ENCODE measurements at places on chromosomes 2 and 18.

- no peak for DNase-seq
These were observed 45.1 kb downstream of the COPS8 start for GRCh38 chr2:237130562-237131421.

- no peak for DNase-seq
These were observed 43.7 kb upstream of the SEMA4C start for GRCh38 chr2:96913398-96914202.

DNA sequence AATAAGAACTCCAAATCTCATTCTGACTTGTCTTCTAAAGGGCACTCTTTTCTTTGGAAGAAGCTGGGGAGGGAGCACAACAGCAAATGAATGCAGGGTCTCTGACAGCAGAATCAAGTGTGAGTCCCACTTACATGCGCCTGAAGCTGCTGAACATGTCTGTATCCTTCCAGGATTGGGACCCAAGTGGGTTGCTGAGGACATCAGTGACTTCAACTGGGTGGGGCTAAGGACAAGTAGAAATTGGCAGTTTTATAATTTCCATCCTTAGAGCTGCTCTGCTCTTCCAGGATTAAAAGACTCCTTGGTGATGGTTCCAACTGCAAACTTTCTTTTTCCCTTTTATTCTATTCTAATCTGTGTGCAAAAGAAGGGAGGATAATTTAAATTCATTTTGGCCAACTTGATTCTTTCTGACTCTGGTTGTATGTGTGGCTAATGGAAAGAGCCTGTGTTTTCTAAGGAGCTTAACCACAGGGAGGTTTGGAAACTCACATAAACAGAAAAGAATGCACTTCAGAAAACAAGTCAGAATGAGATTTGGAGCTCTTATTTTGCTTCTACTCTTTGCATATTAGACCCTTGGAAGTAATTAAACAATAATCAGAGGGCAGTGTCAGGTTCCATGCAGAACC is 20.6 kb downstream of the ANTXR1 start:
- no peak for DNase-seq

- DNase-seq = no peak
These were observed 5.4 kb downstream of the AFG3L2 start for GRCh38 chr18:12371590-12371989.

GRCh38 chr2:150718280-150718679 is 230.8 kb upstream of the RND3 start:
- no peak for DNase-seq

GRCh38 chr2:17877811-17878280 is 621 bp upstream of the KCNS3 start:
- no peak for DNase-seq

- DNase-seq = no peak
These were observed 353.0 kb downstream of the MYCN start for GRCh38 chr2:16293398-16293797.

DNA sequence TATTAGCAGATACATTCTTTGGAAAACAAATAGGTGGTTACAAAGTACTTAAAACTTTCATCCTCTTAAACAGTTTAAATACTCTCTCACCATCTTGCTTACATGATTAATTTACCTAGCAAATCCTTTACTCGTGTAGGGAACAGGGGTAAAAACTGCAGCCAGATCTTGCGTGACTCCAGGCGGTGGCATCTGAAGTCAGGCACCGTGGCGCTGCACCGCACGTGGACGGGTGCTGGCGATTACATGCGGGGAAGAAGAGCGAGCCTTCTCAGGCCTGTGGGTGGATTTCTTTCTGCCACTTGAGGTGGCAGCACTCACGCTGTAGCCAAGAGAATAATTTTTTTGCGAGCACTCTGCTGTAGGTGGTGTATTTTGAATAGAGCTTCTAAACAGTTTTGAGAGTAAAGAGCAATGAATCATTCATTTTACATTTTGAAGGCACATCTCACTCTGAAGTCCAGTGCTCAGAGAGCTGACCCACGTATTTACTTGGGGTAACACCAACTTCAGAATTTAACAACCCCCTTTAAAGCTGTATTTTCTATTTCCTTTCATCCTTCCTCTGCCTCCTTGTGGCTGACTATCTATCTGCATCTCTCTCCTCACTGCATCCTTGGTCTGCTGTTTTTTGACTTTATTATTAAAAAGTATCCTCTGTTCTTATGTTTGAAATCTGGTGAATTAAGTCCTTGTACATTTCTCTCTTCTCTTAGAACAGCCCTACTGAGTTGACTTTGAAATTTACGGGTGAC is 68.9 kb downstream of the EPAS1 start:
- DNase-seq = no peak

GRCh38 chr2:26189751-26190150 is 16.9 kb downstream of the GAREM2 start:
- DNase-seq = no peak

GRCh38 chr2:191202881-191203397 is 42.3 kb upstream of the MYO1B start:
- no peak for DNase-seq

- DNase-seq = no peak
These were observed 72.5 kb upstream of the SERPINE2 start for GRCh38 chr2:224111576-224111975.

GRCh38 chr2:200482194-200482593 is 27.7 kb downstream of the KCTD18 start:
- DNase-seq = no peak

DNA sequence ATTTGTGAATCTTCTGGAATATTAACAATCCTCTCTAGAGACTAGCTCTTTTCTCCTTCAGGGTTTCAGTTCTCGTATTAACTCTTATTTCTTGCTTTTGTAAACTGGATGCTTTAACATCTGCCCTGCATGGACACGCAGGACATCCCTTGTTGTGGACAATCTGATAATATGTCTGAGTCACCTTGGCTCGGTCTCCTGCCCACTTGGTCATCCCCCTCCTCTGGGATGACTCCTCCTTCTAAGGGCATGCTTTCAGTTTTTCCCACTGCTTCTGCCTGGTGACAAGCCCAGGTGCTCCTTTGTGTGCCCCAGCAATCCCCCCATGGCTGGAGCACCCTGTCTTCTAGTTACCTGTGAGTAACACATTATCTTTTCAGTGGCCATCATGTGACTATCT is 460.5 kb downstream of the DSC3 start:
- DNase-seq = no peak

GRCh38 chr2:8517850-8518498 is 163.9 kb upstream of the ID2 start:
- no peak for DNase-seq

DNA sequence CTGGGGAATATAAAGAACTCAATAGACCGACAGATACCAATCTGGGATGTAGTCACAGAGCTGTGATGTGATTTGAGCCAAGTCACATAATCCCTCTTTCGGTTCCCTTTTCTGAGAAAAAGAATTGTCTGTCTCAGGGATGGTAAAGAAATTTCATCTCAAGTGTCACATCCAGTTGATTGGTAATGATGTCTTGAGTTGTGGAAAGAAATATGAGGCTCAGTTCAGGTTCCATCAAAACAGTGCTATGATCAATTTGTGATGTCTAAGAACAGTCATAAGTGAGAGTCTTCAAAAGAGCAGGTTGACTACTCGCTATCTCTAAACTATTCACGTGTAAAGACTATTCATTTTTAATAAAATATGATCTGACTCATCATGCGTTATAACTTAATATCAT is 223.3 kb downstream of the METTL4 start:
- DNase-seq = no peak

DNA sequence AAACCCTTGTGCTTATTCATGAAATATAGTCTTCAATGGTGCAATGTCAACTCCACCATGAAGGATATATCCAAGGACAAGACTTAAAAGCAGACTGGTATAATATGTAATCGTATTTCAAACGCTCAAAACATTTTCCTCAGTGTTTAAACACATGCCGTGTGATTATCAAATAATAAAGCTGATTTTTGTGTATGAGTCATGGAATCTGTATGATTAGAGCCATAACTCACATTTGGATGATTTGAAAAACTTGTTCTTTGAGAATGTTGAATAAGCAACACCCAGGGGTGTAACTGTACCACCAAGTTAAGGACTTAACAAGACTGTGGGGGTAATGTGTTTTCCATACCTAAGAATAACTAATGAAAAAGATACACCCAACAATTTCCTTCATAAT is 215.3 kb downstream of the STK39 start:
- no peak for DNase-seq

GRCh38 chr2:44420725-44421124 is 59.0 kb downstream of the CAMKMT start:
- DNase-seq = no peak

GRCh38 chr2:224436634-224437033 is 34.7 kb upstream of the FAM124B start:
- DNase-seq = no peak

- DNase-seq = no peak
These were observed 45.6 kb downstream of the INSIG2 start for GRCh38 chr2:118133916-118134315.

DNA sequence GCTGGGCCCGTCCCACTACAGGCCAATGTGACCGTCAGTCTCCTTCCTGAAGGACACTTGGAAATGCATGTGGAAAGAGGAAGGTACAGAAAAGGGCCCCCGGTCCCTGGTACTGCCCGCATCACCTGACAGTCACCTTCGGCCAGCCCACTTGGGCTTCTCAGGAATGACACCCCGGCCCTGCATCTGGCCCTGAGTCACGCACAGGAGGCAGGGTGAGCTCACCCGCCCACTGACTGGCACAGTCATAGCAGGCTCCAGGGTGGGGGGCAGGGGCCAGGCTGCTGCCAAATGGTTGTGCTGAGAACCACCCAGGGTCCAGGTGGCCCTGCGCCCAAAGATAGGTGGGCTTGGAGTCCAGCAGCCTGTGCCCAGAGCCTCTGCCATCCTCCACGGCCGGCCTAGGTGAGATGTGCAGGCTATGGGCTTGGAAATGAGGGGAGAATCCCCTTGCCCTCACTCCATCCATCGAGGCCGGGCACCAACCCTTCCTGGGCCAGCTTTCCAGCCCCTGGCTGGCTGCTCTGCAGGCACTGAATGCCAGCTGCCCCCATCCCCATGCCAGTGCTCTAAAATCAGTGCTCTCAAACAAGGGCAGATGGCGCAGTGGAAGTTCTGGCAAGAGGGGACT is 14.1 kb downstream of the EMX1 start:
- no peak for DNase-seq

- DNase-seq = no peak
These were observed 25.7 kb downstream of the SULT1C4 start for GRCh38 chr2:108403494-108403893.

DNA sequence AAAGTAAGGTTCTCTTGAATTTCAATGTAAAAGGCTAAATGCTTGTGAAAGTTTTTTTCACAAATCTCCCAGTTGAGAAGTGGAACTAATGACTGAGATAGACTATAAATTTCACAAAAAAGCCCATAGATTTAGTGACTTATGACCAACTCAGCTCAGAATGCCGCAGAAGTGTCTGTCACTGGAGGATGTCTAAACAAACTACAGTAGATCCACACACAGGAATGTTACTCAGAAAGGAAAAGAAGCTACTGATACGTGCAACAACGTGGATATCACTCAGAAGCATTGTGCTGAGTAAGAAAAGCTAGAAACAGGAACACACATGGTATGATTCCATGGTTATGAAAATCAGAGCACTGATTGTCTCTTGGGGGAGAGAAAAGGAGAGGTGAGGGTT is 151.9 kb downstream of the DOCK10 start:
- DNase-seq = no peak

- no peak for DNase-seq
These were observed 387.1 kb downstream of the RND3 start for GRCh38 chr2:150100336-150100735.

- DNase-seq = no peak
These were observed 71.9 kb upstream of the NFU1 start for GRCh38 chr2:69509011-69509749.

DNA sequence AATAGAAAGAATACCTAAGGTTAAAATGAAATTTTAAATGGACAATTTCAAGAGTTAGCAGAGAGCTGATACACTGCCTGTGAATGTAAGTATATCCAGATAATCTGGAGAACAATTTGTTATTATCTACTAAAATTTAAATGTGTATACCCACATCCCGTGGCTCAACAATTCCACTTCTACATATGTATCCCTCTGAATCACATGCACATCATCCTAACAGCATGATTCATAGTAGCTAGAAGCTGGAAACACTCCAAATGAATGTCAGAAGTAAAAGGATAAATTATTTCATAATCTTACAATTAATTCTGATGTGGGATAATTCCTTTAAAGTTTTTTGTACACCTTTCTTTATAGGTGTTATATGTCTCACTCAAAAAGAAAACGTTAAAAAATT is 87.9 kb downstream of the CNTNAP5 start:
- DNase-seq = no peak

DNA sequence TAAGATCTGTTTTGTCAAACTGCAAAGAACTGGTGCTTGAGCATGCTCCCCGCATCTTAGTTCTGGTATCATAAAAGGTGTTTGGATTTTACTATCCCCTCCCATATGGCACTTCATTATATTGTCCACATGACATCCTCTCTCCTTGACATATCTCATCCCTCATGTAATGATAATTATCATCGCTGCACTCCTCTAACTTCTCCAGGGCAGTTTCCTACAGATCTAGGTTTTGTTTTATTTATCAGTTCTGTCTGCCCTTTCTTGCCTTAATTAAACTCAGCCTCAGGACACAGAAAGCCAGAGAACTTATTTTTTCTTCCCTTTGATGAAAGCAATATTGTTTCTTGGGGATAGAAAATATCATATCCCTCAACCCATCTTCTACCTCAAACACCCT is 129.6 kb upstream of the DDX18 start:
- DNase-seq = no peak

DNA sequence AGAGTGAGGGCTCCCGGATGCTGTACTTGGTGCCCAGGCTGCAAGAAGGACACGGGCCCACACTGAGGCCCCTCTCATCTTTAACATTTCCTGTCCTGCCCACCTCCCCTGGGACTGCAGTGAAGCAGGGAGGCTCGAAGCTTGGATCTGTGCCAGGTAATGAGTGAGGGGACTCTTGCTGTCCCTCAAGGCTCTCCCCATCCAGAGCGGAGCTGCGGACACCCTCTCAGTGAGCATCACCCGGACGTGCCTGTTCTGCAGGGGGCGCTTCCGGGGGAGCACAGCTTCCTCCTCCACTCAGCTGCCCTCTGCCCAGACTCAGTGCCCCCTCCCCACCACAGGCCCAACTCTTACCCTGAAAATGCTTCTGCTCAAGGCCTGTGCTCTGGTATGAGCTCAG is 150.0 kb upstream of the MYCN start:
- no peak for DNase-seq

DNA sequence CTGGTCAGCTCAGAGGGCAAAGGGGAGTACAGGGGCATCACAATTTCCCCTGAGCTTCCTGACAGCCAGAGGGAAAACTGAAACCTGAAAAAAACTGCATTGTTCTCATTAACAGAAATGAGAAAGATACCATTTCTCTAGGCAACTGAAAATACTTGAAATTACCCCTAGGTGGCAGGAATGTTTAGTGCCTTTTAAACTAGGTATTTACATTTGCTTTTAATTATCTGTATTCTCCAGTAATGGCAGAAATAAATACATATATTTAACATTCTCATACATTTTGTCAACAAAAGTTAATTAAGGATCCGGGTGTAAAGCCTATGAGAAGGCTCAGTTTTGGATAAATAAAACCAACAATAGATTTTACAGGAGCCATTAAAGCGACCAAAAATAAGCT is 34.5 kb downstream of the RPL31 start:
- DNase-seq = no peak

GRCh38 chr2:241755166-241755565 is 20.7 kb downstream of the D2HGDH start:
- no peak for DNase-seq
